Progenitor cell of endocrine pancreas (in vitro differentiated cells): ENCODE measurements at places on chromosomes 16 and 17.

- DNase-seq: no peak
Observed at GRCh38 chr17:50465171-50465570, 3.5 kb downstream of the CHAD start.

GRCh38 chr16:50859628-50860360 lies 117.9 kb downstream of the CYLD start:
- DNase-seq: no peak

GRCh38 chr17:82110298-82110697 lies 12.3 kb upstream of the FASN start:
- DNase-seq: no peak

DNA sequence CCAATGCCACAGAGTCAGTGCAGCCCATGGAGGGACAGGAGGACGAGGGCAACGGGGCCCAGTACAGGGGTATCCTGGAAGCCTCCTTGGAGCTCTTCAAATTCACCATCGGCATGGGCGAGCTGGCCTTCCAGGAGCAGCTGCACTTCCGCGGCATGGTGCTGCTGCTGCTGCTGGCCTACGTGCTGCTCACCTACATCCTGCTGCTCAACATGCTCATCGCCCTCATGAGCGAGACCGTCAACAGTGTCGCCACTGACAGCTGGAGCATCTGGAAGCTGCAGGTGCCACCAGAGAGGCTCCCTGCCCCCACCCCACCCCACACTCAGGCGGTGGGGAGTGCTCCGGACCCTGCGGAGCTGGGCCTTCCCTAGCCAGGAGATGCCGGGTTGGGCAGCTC lies 16.6 kb downstream of the TRPV2 start:
- no peak for DNase-seq

- DNase-seq: no peak
Observed at GRCh38 chr17:71801301-71801700, 319.5 kb upstream of the SOX9 start.

- DNase-seq: no peak
Observed at GRCh38 chr16:12403746-12404658, 399.7 kb downstream of the CPPED1 start.

DNA sequence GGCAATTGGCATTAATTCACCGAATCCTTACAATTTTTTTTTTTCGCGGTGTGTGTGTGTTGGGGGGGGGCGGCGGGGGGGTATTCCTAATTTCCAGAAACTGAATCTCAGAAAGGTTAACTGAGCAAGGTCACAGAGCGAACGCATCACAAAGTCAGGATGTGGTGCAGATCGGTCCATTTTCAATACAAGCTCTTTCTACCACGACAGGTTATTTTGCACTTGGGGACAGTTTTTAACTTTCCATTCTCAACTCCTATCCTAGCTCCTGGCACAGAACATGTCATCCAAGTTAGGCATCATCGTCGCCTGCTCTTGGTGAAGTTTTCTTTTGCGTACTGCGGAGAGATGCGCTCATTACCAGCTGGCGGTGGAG lies 15.4 kb upstream of the ERN1 start:
- DNase-seq: no peak

GRCh38 chr16:19375561-19376158 lies 42.0 kb upstream of the TMC5 start:
- peak; percentile 23 for DNase-seq

DNA sequence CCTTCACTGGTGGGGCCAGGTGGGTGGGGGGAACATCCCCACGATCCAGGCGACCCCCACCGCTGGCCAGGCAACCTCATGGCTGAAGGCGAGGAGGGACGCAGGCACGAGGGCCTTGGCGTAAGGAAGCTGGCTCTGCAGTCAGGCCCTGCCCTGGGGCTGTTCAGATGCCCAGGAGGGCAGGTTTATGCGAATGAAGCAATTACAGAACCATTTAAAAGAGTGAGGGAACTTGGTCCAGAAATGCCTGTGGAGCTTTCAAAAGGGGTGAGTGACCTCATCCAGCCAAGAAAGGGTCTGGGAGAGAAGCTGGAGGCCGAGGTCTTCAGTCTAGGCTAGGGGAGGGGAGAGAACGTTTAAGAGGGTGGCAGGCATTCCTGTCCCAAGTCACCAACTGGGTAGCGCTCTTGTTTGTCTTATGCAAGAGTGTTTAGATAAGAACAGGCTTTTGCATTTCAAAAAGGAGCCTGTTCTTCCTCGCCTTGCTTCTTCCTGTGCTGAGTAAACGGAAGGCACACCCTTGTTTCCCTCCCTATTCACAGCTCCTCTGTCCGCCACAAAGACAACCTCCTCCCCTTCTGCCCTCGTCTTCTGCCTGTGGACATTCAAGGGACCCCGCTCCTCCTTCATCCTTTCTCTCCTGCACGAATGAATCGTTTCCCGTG lies 183.5 kb upstream of the SDK2 start:
- DNase-seq: no peak

DNA sequence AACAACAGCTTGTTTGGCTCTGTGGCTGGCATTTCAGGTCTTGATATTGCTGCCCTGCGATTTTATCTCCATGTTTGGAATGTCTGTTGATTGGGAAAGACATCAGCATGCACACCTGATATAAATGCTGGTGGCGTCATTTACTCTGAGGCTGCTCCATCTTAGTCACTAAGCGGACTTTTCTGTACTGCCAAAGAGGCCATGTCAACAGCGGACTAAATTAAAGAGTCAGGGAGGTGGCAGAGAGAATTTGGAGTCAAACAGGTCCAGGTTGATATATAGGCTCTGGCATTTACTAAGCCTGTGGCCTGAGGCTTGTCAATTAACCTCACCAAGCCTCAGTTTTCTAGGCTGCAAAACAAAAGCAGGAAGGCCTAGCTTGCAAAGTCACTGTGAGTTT lies 6.2 kb downstream of the RBFOX1 start:
- no peak for DNase-seq

DNA sequence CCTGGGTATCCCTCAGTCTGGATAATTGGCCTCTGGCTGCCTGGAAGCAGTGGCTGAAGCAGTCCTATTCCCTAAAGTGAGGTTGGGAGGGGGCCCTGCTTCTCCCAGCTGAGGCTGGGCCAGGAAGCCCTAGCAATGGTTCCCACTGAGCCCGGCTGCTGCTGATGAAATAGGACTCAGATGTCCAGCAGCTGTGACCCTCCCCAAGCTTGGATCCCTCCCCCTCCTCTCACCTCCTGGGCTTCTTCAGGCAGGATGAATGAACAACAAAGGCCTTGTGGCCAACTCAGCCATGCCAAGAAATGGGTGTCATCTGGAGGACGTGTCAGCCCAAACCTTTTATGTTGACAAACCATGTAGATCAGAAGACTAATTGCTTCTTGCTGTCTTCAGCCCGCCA lies 42.0 kb downstream of the AXIN2 start:
- no peak for DNase-seq

- DNase-seq: no peak
Observed at GRCh38 chr16:2526135-2526534, 5.1 kb downstream of the CEMP1 start.

- DNase-seq: no peak
Observed at GRCh38 chr16:78916928-78917545, 683.5 kb downstream of the MAF start.

DNA sequence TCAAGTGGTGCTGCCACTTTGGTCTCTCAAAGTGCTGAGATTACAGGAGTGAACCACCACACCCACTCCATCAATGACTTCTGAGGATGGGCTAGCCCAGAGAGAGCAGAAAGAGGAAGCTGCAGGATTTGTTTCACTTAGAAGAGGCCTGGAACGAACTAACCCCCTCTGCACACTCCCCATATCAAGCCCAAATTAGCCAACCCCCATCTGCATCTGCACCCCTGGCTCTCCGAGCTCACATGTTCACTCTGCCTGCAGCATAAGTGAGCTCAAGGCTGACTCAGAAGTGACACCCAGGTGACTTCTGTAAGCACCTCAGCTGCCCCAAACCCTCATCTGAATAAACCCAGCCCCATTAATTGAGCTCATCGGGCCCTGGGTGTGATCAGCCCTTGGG lies 4.8 kb downstream of the SCNN1G start:
- no peak for DNase-seq

DNA sequence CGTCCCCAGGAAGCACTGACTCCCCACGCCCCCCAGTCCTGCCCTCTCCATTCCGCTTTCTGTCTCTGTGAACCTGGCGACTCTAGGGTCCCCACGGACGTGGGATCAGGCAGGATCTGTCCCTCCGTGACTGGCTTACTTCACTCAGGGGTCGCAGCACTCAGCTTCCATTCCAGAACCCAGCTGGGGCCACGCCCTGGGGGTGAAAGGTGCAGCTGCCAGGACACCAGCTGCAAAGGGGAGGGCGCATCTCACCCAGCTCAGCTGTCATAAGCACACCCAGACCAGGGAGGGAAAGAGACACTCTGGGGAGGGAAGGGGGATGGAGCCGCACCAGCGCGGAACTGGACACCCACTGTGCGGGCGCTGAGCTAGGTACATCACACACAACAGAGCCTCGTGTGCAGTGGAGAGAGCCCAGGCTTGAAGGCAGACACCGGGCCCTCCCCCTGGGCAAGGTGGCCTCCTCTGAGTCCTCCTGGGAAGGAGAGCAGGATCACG lies 18.5 kb upstream of the HEXD start:
- no peak for DNase-seq

- no peak for DNase-seq
Observed at GRCh38 chr16:70788668-70789594, 12.0 kb downstream of the VAC14 start.

GRCh38 chr16:84139628-84140258 lies 5.2 kb downstream of the HSDL1 start:
- no peak for DNase-seq

- DNase-seq: no peak
Observed at GRCh38 chr17:1638624-1639300, 6.8 kb downstream of the SCARF1 start.

DNA sequence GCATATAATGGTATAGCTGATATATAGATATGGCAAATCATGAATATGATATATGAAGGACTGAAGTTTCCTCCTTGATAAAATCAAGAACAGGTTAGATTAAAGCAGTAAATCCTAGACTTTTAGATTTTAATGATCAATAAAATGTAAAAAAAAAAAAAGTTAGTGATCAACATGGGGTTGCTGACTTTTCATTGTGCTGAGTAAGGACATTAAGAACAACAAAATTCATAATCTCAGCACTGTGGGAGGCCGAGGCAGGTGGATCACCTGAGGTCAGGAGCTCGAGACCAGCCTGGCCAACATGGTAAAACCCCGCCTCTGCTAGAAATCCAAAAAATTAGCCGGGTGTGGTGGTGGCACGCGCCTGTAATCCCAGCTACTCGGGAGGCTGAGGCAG lies 10.4 kb upstream of the CHD3 start:
- no peak for DNase-seq

DNA sequence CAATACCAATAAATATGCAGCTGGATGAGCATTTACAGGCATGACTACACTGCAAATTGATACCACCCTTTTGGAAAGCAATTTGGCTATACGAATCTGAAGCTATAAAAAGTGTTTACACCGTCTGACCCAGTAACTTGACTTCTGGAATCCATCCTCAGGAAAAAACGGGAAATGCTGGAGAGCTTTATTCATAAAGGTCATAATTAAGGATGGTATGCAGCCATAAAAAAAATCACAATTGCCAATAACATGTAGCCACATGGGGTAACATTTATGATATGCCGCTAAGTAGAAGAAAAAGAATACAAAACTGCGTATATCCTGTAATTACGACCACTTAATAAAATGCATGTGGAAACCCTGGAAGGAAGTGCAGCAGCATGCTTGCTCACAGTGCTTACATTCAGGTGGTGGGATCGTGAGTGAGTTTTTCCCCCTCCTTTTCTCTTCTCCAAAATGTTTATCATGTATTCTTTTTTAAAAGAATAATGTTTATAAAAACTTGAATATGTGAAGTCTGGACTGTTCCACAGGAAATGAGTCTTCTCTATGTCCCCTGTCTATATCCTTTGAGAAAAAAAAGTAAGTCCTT lies 34.2 kb downstream of the COPRS start:
- no peak for DNase-seq
